Esophagus muscularis mucosa (tissue), 4 donors: ENCODE measurements at places on chromosomes 7 and 10. TPM values are rescaled to one million over a fixed set of nuclear protein-coding genes. Genes with fewer than 3 reads are reported as not detected.
A peak's percentile ranks its signal among the peaks of the same experiment; 100 is the strongest.

Gene ELOVL3
- not detected for total RNA-seq

DNA sequence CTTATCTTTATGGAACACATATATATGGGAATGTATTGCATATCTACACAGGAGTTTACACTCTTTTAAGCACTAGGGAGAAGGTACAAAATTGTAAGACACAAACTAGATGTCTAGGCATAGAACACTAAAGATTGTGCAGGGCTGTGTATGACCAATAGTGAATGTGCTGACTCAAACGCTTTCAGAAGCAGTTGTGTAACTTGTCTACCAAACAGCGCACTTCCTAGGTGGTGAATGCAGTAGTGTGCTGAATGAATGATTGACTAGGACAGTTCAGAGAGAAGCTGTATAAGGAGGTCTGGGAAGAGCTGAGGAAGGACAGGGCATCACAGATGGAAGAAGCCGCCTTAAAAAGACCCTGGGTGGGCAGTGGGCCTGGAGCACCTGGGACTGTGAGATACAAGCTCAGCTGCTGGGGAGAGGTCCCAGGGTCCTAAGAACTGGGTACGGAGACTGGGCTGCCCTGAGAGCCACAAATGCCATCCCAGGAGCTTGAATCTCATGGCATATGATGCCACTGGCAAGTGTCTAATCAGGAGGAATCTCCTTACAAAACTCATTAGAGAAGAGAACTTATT, 14.2 kb downstream of the CLRN3 start:
- H3K27ac ChIP-seq, result no peak overlapping the region
- no peaks in the 10 kb centered on the region for H3K36me3 ChIP-seq
- no peak overlapping the region for H3K4me3 ChIP-seq
- peak; percentile 42 for DNase-seq

Gene TUBB8
- total RNA-seq, result not detected

DNA sequence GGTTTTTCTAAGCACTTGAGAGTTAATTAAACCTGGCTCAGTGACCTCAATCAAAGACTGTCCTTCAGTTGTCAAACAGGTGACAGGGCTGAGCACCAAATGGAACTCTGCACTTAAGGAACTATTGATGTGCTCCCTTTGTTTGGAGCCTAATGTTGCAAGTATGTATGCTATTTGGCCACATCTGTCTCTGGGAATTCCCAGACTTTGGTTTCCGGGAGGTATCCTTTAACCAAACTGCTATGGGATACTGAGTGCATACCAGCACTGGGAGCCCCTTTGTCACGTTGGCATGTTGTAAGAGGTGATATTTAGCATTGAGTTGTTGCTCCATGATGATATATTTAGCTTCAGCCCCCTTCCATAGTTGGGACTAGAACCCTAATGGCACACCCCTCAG, 25.2 kb downstream of the ASZ1 start:
- no peak for DNase-seq
- H3K36me3 ChIP-seq, result no peaks in the 10 kb centered on the region
- H3K27ac ChIP-seq, result no peak overlapping the region
- H3K4me1 ChIP-seq, result no peaks in the 10 kb centered on the region
- H3K4me3 ChIP-seq, result no peak overlapping the region

GRCh38 chr7:86320889-86321288, 322.8 kb upstream of the GRM3 start:
- H3K4me3 ChIP-seq, result no peak overlapping the region
- DNase-seq, result no peak
- no peaks in the 10 kb centered on the region for H3K27me3 ChIP-seq
- no peaks in the 10 kb centered on the region for H3K36me3 ChIP-seq
- no peaks in the 10 kb centered on the region for H3K4me1 ChIP-seq
